CD4-positive, alpha-beta T cell treated with Interleukin-4 for 4 hours (primary cell): ENCODE measurements at places on chromosomes 6 and 20.

DNA sequence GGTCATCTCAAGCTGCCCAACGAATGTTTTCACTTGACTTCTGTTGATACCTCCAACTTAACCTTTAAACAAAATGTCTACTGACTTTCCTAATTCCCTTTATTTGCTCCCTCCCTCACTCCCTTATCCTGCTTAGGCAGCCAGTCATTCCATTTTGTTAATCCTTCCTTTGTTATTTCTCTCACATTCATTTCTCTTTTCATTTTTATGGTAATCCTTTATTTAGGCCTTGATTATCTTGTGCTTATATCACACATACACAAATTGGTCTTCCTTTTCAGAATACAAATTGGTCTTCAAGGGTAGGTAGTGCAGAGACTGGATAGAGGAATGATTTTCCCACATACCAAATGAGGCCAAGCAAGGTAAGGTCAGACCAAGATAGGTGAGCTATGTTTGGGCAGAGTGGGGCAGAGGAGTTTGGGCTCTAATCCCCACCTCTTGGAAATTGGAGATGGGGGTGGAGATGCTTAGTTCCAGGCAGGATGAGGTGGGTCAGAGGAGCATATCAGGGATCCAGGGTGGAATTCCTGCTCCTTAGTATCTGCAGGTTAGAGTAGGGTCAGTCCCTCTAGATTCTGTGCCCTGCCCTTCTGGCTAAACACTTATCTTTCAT is 2.0 kb upstream of the SPACA1 start:
- DNase-seq, result no peak

- peak; percentile 13 for DNase-seq
Measured at GRCh38 chr20:23161968-23162696, 76.0 kb upstream of the CD93 start.

DNA sequence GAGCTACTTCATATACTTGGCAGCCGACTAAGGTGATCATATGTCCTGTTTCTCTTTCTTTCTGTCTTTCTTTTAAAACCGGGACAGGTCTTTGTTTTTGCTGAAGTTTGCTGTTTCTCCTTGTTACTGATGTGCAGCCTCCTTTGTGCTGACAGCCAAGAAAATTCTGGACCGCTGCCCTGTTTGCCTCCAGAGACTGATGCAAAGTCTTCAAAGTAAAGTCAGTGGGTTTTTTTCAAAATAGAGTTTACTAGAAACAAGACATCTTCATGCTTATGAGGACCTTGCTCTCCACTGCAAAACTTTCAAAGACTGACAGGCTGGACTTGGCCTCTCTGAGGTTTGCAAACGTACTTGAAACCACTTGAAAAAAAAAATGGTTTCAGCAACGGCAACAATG is 510.5 kb upstream of the MAP3K7 start:
- DNase-seq, result no peak

- no peak for DNase-seq
Measured at GRCh38 chr20:52252664-52253063, 61.1 kb upstream of the ZFP64 start.

- DNase-seq, result no peak
Measured at GRCh38 chr6:43884652-43885022, 114.6 kb downstream of the VEGFA start.

GRCh38 chr6:73471686-73472290 is 10.3 kb downstream of the MTO1 start:
- no peak for DNase-seq

- no peak for DNase-seq
Measured at GRCh38 chr6:21039926-21040325, 505.7 kb downstream of the CDKAL1 start.

GRCh38 chr6:159400826-159401225 is 231.6 kb downstream of the FNDC1 start:
- DNase-seq, result no peak

- no peak for DNase-seq
Measured at GRCh38 chr20:24147479-24147878, 158.9 kb upstream of the GGTLC1 start.

GRCh38 chr6:168713839-168714238 is 272.9 kb downstream of the SMOC2 start:
- no peak for DNase-seq

- no peak for DNase-seq
Measured at GRCh38 chr6:163620101-163620500, 205.6 kb downstream of the QKI start.

- no peak for DNase-seq
Measured at GRCh38 chr20:3890999-3891929, 2.1 kb downstream of the PANK2 start.

DNA sequence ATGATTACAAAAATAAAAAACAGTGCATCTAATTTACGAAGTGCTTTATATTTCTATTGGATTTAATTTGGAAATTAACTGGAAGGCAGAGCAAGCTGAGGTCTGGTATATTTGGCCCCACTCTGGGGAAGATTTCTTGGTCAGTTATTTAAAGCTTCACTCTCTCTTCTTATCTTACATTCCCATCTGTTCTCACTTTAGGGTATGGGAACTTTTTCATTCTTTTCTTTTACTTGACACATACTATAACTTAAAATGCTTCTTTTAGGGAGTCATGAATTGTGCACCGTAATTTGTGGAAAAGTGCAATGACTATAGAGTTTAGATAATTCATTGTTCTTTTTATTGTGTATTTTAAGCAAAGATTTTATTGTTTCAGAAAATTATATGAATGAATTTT is 170.4 kb downstream of the BCKDHB start:
- no peak for DNase-seq

DNA sequence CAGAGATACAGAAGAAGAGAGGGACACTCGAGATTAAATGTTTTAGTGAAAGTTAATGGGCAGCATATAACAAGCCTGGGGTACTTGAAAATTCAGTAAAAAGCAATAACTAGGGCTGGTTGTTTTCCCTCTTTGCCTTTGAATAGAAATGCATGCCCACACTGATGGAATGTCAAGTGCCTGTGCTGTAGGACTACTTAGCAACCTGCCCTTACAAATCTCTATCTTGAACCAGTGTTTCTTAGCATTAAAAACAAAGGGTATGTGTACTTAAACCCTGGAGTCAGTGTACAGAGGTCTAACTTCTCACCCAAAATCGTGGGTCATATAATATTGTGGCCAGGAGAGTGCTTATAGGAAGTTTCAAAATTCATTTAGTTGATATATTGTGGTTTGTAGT is 37.1 kb downstream of the RNF144B start:
- DNase-seq, result no peak

GRCh38 chr20:21399005-21399475 is 1.7 kb upstream of the NKX2-4 start:
- no peak for DNase-seq

DNA sequence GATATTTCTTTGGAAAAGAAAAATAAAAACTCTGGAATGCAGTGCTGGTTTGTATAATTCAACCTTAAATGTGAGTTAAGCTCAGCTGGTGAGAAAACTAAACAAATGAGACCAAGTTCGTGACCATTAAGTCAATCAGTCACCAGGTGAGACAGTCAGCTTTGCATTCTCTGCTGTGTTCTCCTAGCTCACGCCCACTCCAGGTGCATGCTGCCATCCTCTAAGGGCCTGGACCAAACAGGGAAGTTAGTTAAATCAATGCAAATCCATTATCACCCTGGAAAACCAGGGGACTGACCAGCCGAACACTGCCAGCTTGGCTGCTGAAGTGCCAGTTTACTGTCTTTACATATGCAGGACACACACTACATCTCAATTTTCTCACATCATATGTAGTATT is 7.2 kb downstream of the TPBG start:
- no peak for DNase-seq
